ENCODE measurements at places on chromosomes 1 and 21. TPM values are rescaled to one million over a fixed set of nuclear protein-coding genes. Genes with fewer than 3 reads are reported as not detected.

GRCh38 chr1:94527447-94528031, 14.0 kb downstream of the F3 start:
- no peak for DNase-seq

- DNase-seq: no peak
Observed at GRCh38 chr1:51549901-51550300, 30.8 kb upstream of the EPS15 start.

- no peak for DNase-seq
Observed at GRCh38 chr21:39153842-39154241, 29.4 kb downstream of the PSMG1 start.

- DNase-seq: no peak
Observed at GRCh38 chr1:93111065-93111464, 32.0 kb downstream of the MTF2 start.

- DNase-seq: no peak
Observed at GRCh38 chr1:49448200-49448599, 575.6 kb downstream of the AGBL4 start.

DNA sequence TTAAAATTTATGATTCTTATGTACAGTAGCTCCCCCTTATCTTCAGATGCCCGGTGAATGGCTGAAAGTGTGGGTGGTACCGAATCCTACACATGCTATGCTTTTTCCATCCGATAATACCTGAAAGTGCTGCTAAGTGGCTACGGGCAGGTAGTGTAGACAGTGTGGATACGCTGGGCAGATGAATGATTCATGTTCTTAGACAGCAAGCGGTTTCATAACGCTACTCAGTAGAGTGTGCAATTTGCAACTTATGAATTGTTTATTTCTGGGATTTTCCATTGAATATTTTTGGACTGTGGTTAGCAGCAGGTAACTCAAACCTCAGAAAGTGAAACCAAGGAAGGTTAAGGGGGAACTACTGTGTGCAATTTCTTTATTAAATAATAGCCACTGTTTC, 7.5 kb downstream of the PCP4 start:
- DNase-seq: no peak

- DNase-seq: no peak
Observed at GRCh38 chr1:53943090-53943489, 2.4 kb downstream of the IFT25 start.

DNA sequence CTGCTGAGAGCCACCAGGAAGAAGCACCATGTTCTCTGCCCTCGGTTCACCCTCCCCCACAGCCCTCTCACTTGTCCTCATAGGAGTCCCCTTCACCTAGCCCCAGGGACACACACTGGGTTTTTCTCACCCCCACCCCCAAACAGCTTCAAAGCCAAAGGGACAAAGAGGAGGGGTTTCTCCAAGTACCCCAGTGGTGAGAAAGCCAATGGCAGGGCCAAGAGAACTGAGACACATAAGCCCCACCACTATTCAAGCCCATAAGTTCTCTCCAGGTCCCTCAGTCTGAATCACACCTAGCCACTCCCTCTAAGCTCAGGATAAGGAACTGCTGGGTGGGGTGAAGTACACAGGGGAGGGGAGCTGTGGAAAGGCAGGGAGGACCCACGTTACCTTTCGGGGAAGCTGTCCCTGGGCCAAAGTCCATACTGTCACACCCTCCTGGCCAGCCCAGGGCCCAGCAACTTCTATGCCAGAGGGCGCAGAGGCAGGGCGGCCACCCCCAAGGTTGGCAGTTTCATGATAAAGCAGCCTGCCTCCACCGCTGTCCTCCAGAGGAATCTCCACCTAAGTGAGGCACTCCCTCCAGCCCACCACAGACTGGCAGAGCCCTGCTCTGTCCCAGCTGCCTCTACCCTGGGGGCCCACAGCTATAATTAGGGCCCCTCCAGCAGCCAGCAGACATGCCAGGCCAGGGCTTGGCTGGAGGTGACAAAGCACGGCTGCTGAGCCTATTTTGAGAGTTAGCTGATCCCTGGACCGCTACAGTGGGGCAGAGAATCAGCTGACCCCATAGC, 39.0 kb upstream of the PPP1R15B start:
- DNase-seq: no peak

DNA sequence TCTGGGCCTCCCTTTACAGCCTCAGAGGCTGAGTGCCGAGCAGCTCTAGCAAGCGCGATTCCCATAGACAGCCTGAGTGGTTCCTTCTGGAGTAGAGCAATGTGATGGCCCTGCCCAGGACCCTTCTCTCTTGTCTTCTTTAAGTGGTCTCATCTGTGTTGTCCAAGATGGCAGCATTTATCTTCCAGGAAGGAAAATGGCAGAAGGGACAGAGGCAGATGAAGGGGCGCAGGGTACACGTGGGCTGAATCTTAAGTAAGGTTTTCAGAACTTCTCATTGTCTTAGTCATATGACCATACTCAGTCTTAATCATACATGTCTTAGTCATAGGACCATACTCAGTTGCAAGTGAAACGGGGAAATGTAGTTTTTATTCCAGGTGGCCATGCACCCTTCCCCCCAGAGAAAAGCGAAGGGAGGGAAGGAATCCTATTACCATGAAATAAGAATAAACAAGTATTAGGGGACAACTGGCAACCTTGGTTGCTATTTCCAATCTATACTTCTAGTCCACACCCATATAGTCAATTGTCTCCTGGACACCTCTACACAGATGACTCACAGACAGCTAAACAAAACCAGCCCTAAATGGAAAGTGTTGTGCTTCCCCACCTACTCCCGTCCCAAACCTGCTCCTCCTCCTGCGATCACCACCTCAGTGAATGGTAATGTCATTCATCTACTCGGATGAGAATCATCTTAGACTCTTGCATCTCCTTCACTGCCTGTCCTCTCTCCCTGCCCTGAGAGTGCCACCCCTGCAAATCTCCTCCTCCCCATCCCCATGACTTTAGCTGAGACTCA, 13.3 kb downstream of the OVAAL start:
- no peak for DNase-seq

- DNase-seq: no peak
Observed at GRCh38 chr1:82001345-82001744, 200.6 kb downstream of the ADGRL2 start.

DNA sequence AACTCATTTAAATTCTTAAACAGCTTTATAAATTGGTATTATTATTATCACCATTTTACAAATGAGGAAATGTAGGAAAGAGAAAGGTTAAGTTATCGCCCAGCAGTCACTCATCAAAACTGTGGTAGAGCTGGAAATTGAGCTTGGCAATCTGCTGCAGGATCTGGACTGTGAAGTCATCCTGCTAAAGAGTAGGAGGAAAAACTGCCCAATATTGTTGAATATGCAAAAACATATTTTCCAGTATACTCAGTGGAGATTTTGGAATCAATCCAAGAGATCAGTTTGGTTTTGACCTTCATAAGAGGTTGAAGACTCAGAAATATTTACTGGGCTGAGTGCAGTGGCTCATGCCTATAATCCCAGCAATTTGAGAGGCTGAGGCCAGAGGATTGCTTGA, 16.9 kb upstream of the RC3H1 start:
- DNase-seq: no peak

DNA sequence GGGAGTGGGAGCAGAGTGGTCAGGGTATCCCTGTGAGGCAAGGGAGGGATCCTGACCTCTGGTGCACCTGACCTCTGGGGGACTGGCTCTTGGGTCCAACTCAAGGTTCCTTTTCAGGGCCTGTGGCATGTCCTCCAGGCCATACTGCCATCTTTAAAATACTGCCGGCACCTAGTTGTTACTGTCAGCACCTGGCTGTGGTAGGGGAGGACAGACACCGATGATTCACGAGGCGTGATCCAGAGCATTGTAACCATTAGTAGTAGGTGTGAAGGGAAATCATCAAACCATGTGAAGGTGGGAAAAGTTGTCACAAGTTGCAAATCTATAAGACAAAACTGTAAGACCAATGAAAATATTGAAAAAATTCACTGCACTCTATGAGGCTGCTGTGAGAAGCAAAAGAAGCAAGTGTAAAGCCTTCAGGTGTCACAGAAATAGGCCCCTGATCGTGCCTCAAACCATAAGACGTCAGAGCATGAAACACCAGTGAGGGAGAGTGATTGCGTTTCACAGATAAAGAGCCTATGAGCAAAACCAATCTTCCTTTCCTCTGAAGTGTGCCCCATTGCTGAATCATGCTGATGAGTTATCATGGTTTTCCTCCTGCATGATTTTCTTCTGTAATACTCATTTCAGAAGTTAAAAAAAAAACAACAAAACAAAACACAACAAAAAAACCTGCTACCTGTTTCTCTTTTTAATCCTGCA, 55.3 kb downstream of the CDC7 start:
- DNase-seq: no peak

- no peak for DNase-seq
Observed at GRCh38 chr1:75999034-75999433, 66.8 kb upstream of the ASB17 start.

- DNase-seq: no peak
Observed at GRCh38 chr1:172647987-172648386, 10.9 kb upstream of the FASLG start.

- DNase-seq: no peak
Observed at GRCh38 chr1:31306278-31306677, 9.4 kb downstream of the ZCCHC17 start.

DNA sequence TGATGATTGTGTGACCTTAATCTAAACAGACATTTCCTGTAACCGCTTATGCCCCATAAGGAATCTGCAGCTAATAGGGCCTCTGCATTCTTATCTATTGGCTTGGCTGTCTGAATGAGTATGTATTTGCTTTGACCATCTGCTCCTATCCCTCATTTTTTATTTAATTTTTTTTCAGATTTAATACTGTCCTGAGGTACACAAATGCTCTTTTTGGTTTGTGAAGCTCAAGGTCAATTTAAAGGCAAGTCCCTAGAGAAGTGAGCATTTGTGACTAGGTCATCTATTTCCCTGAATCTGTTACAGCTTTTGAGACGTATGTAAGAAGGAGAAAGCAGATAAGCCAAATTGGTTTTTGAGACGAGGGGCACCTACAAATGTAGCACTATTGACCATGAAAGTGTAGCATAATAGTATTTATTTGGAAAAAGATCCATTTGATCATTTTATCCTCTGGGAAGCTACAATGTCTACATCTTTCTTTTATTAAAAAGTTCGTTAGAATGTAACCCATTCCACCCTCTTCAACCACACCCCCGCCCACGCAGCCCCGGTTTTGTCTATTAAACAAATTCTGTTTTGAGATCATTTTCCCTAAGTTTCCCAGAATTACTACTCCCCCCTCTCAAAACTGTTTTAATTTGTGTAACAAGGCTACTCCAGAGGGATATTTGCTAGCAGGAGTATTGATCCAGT, 69.2 kb upstream of the HSPA13 start:
- no peak for DNase-seq

GRCh38 chr1:1419363-1419812, 1.7 kb downstream of the ANKRD65 start:
- no peak for DNase-seq

S100A7A gene
- not detected for total RNA-seq

Measured in mesenteric fat pad (tissue), 1 donor.